ENCODE measurements at places on chromosomes 12 and 14.

DNA sequence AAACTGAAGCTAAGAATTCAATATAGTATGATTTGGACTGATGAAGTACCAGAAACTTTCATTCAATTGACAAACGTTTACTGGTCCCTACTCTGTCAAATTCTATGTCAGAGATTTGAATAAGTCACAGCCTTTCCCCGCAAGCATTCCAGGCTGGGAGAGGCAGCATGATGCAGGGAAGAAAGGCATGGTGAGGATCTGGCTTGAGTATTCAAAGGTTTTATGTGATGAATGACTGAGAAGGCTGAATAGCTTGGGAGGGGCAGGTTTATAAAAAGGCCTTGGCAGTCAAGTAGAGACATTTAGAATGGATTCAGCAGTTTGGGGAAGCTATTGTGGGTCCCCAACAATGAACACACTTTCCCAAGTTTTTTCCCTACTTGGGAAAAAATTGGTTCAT is 431.8 kb downstream of the DPF3 start:
- DNase-seq, result no peak

DNA sequence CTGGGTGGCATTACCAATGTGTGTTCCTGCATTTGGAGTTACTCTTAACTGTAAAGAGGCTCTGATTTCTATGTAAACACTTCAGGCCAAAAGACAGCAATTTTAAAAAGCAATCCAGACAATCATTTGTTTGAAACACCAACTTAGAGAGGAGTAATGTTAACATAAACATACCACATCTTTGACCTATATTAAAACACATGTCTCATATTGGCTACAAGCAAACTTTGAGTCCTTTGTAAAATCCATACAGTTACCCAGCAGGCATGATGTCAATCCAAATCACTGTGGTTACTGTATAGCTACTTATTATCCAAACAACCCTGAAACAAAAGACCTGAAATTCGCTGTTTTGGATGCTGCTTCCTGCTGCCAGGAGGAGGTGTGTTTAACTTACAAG is 7.5 kb upstream of the G2E3 start:
- no peak for DNase-seq

GRCh38 chr14:59565087-59565486 is 11.5 kb downstream of the CCDC175 start:
- no peak for DNase-seq

DNA sequence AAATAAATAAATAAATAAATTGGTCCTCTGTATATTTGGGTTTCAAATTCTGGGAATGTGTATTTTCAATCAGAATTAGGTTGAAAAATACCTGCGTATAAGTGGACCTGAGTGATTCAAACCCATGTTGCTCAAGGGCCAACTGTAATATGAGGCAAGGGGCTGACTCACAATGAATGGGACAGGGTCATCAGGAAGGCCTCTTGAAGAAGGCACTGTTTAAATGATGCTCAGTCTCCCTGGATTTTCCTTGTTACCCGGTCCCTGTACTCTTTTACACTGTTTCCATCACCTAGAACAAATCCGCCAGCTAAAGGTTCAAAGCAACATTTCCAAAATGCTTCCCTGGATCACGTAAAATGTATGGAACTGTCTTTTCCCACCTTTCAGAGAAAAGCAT is 3.8 kb downstream of the PSMB5 start:
- DNase-seq, result no peak

- DNase-seq, result no peak
Observed at GRCh38 chr14:93343797-93344196, 3.2 kb upstream of the COX8C start.

GRCh38 chr12:106897082-106897481 is 58.6 kb upstream of the TMEM263 start:
- DNase-seq, result no peak

- no peak for DNase-seq
Observed at GRCh38 chr12:114266536-114266935, 139.4 kb downstream of the TBX5 start.

DNA sequence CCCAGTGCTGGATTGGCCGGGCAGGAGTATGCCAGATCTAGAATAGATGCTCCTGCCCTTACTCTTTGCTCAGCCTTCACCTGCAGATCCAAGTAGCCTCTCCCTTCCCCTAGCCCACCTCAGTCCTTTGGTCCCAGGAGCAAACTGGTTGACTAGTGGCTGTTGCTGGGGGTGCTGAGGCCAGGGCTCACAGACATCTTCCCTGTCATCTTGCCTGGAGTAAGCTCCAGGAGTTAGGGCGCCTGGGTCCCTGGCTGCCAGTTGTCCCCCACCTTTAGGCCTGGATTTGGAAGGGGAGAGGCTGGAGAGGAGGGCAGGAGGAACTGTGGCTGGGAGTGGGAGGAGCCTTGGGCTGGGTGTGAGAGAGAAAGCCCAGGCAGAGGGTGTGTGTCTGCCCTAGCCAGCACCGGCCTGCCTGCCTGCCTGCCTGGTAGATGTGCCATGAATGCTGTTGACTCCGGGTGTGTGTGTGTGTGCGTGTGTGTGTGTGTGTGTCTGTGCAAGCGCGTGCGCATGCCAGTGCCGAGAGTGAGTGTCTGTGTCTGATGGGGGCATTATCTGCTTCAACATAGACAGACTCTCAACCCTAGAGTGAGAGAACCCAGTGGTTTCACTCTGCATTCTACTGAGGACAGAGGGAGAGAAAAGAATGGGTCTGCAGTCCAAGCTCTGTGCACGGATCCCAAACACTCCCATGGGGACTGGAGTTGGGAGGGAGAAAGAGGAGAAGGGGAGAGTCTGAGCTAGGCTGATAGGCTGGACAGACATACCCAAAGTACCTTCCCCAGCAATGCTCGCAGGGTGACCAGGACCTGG is 845 bp upstream of the RARG start:
- DNase-seq, result peak; percentile 60

GRCh38 chr14:50821510-50822464 is 9.2 kb downstream of the NIN start:
- DNase-seq, result peak; percentile 76

DNA sequence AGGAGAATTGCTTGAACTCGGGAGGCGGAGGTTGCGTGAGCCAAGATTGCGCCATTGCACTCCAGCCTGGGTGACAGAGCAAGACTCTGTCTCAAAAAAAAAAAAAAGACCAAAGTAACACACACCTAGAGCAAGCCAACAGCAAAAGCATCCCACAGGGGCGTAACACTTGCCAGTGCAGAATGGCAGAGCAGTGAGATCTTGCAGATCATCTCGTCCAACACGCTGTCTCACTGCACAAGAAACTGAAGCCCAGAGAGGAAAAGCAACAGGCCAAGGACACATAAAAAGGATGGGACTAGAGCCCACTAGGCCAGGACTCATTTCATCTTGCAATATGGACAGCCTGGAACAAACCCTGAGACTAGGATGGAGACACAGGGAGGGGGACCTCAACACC is 12.7 kb upstream of the KRT78 start:
- no peak for DNase-seq

DNA sequence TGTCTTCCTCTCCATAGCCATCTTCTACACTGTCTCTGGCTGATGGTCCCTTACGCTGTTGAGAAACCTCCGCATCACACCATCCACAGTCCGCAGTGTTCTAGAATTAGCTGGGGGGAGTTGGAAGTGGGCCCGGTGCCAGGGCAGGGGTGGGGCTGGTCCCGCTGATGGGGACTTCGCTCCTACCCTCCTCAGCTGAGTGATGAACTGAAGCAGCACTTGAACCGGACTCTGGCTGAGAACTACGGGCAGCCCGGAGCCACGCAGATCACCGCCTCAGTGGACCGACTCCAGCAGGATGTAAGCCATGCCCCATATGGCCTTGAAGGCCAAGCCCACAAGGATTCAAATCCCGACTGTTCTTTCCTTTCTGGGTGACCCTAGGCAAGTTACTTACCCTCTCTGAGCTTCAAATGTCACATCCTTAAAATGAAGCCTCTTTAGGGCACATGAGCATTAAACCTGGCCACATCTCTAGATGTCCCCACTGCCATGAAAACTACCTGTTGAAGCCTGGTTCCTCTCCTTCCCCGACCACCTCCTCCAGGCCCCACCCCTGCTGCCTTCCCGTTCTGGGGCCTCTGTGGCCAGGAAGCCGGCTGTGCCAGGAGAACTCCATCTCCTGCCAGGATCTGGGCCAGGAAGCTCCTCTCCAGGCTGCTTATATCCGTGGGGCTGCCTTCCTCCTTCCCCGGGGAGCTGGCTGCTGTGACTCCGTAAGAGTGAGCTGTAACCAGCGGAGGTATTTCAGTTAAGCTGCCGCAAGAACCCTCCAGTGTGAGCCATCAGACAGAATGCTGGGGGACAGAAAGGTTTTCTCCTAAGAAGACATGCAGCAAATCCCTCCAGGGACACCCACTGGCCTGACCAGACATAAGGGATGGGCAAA is 53.1 kb downstream of the TSPAN11 start:
- DNase-seq, result no peak

DNA sequence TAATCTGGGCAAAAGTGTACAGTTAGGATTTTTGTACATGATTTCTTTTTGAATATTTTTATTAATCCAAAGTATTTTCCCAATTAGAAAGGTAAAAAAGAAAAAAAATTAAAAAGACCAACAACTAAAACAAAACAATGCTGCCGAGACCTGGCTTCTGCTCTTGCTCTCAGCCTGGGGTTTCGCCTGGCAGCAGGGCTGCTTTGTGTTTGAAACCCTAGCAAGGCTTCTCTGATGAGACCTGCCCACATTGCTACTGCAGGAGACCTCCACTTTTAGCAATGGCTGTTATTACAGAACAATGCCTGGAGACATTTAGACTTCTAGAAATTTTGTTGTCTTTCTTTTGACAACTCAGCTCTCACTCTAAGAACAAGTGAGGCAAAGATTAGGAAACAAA is 1153.0 kb upstream of the TMEM132C start:
- no peak for DNase-seq

DNA sequence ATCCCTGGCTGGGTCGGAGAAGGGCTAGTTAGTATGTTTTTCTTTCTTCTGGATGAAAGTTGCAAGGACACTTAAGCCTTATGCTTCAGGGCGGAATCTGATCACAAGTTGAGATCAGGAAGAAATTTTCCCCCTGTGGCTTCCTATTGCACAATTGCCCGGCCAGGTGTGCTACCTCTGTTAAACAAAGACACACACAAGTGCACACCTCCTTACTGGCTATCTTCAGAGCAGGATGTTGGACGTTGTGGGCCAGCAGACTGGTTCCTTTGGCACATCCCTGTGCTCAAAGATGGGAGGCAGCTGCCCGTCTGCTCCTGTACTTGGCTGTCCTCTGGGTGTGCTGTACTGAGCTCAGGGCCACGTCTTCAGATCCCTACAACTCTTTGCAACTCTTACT is 19.1 kb downstream of the ETV6 start:
- DNase-seq, result no peak

Measured in CD4-positive, alpha-beta T cell treated with Interleukin-4 for 1 hour (primary cell).